ENCODE measurements at places on chromosomes 6 and 20. TPM values are rescaled to one million over a fixed set of nuclear protein-coding genes. Genes with fewer than 3 reads are reported as not detected.

The DUSP15 gene
- 31.8 TPM for total RNA-seq

DNA sequence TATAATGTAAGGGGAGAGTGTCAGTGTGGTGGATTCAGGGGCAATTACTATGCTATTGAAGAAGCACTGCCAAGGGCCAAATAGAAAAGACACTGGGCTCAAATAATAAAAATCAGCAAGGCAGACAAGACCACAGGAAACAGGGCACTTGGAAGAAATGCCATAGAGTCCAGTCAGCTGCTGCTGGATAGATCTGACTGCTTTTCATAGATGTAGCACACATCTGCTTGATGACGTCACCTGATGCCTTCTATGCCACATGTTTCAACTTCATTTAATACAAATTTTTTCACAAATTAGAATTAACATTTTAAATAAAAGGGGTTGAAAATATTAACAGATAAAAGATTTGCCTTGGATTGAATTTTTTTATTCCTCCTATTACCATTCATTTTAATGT, 23.9 kb upstream of the AHI1 start:
- no peak for DNase-seq

DNA sequence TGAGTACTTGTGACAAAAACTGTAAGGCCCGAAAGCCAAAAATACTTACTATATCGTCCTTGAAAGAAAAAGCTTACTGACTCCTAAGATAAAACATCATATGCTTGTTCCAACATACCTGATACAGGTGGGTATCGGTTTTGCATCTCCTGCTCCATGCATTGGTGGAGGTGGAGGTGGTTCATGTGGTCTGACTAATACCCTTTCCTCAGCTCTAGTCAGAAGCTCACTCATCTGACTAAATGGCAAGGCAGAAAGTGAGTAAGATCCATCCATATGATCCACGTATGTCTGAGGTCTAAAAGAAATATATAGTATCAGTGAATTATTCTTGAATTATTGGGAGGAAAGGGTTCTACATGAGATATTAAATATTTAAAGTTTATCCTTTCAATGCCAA, 76.2 kb downstream of the WASF1 start:
- DNase-seq: no peak

GRCh38 chr6:166106076-166106686, 61.5 kb downstream of the TBXT start:
- DNase-seq: peak; percentile 62

The ASIP gene
- 10.5 TPM for total RNA-seq

GRCh38 chr6:139649732-139650131, 275.3 kb upstream of the CITED2 start:
- DNase-seq: no peak

DNA sequence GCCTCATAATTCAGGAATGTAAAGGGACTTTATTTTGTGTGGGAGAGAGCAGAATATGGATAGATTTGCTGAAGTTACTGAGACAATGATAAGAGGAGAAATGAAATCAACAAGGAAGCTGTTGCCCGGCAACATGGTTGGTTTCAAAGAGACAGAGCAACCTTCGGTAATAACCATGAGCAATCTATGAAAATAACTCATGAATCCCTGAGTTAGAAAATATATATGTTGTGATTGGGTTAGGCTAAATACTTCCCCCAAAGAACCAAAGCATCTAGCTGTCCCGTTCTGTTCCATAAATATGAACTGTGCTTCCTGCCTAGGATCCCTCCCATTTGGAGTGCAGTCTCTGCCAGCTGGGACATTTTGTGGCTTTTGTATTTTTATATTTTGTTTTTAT, 23.1 kb downstream of the SERPINB1 start:
- DNase-seq: no peak
